M059J (cell line): ENCODE measurements at places on chromosomes 7 and 10. TPM values are rescaled to one million over a fixed set of nuclear protein-coding genes. Genes with fewer than 3 reads are reported as not detected.
A peak's percentile ranks its signal among the peaks of the same experiment; 100 is the strongest.

EBLN1 gene
- total RNA-seq, result 0.17 TPM in 1 of 2 replicates, not detected in the other

GHRHR gene
- total RNA-seq, result not detected in 2 replicates

PTPRN2 gene
- 2.2 and 2.3 TPM in 2 replicates for total RNA-seq

MMD2 gene
- not detected in 2 replicates for total RNA-seq

FMC1 gene
- 12.5 and 16.1 TPM in 2 replicates for total RNA-seq

TBC1D12 gene
- total RNA-seq, result 2.3 and 10.7 TPM in 2 replicates

HSPA14 gene
- 16.8 and 20.2 TPM in 2 replicates for total RNA-seq

GRID1 gene
- not detected in 2 replicates for total RNA-seq

ITGA8 gene
- 0.25 and 0.62 TPM in 2 replicates for total RNA-seq

LRIT1 gene
- total RNA-seq, result not detected in 2 replicates

GRCh38 chr7:92655346-92655884 lies 65.2 kb upstream of the FAM133B start:
- no peak for DNase-seq

GRCh38 chr7:151003572-151003971 lies 12.8 kb downstream of the NOS3 start:
- DNase-seq, result no peak

DNA sequence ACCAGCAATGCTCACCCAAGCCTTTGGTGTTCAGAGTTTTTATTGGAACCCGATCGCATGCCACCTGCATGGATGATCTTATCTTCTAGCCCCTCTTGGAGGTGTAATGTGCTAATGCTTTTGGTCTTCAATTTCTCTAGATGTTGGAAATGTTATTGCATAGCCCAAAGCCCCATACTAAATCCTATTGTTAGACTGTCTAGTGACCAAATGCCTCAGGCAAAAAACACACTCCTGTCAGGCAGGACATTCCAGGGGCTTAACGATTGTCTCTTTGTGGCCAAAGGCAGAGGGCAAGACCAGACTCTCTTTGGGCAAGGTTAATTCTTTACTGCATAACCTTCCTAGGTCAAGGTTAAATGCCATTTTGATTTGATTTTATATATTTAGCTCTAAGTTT lies 187.9 kb downstream of the BMPER start:
- DNase-seq, result peak; percentile 55

- DNase-seq, result no peak
Observed at GRCh38 chr10:61399406-61399805, 53.8 kb downstream of the TMEM26 start.

DNA sequence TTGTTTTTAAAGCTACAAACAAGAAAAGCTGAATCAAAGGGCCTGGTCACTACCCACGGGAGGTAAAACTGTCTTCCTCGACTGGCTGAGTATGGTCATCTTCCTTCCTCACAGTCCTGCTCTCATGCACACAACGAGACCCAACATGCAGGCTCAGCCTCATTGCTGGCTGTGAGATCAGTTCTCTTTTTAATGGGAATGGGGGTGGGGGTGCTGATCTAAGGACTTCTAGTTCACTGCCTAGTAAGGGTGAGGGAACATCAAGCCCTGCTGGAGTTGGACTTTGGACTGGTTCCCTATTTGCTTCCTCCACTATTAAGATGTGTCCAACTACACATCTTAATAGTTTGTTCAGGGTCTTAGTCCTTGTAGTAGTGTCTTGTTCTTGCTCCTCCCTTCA lies 48.2 kb downstream of the ABCB4 start:
- DNase-seq, result no peak

- no peak for DNase-seq
Observed at GRCh38 chr7:140902303-140902953, 22.3 kb downstream of the BRAF start.

DNA sequence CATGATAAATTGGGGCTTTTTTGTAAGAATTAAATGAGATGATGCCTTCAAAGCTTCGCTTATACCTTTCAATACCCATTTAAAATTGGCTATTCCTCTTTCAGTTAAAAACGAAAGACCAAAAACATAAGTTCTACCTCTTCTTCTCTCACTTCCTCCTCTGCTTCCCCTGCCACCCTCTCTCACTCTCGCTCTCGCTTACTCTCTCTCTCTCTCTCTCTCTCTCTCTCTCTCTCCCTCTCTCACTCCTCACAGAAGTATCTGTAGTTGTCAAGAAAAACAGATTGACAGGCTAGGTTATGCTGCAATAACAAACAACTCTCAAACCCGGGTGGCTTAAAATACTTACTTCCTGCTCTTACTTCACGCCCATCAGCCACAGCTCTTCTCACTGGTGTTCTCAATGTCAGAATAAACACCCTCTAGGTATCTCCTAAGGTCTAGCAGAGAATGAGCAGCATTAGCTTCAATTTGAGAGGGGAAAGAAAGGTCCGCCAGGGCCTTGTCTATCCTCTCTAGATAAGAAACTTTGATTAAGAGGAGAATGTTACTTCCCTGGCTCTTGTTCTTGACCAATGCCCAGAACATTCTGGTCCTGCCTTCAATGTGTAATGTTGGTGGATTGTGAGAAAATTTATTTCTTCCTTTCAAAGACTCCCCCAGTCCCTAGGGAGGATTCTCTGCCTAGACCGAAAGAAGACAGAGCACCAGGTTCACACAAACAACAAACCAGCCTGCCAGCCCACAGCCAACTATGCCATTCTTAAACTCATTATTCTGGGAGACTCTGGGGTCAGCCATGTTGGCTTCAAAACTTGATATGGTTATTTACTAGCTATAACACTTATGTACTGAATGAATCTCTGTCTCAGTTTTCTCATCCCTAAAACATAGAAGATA lies 1028.7 kb downstream of the XPNPEP1 start:
- no peak for DNase-seq

DNA sequence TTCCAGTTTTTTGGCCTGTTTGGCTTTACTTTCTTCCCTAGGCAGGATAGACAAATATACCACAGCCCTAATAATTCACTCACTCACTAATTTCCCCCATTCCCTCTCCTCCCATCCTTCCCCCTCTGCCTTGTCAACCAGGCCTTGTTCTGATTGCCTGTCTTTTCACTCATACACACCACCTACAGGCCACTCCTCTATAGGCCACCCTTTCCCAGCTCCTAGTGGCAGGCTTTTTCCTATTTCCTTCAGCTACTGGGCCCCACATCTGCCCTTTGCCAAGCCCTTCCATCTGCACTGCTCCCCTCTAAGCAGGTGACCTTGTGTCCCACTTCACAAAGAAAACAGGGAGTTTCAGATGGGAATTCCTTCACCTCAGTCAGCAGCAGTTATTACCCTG lies 59.8 kb upstream of the MSRB2 start:
- DNase-seq, result no peak

GRCh38 chr10:7255517-7255916 lies 155.3 kb downstream of the SFMBT2 start:
- no peak for DNase-seq

GRCh38 chr7:14836006-14836405 lies 66.5 kb downstream of the DGKB start:
- no peak for DNase-seq

DNA sequence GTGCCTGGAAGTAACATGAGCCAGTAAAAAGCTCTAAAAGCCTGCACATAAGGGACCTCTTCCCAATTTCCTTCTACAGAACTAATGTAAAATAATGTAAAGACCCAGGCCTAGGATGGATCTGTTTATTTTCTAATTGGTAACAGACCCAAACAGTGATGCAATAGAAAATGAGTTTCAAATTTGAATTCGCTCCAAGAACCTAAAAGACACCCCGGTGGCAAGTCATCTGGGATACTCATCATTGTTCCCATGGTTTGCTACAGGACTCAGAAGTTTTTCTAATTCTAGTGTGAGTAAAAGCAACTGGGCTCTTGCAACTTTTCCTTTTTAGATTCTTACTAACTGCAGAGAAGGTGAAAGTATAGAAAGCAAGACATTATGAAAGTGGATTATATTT lies 271.3 kb upstream of the CACNA2D1 start:
- DNase-seq, result no peak

DNA sequence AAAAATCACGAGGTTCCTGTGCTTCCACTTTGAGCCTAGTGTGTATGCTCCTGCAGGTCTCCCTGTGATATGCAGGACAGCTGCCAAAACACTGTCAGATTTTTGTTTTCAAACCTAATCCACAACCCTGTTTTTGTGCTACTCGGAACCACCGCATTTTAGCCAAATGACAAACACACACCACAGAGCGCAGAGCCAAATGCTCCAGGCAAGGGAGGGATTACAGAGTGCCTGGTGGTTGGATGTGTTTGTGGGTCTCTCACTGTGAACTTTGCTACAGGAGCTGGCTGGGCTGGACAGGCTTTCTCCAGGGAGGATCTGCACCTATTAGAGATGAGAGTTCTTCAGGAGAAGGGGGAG lies 5.7 kb upstream of the RBM28 start:
- peak; percentile 30 for DNase-seq

- no peak for DNase-seq
Observed at GRCh38 chr7:51151455-51151854, 165.2 kb downstream of the COBL start.

- DNase-seq, result no peak
Observed at GRCh38 chr10:56116684-56117083, 244.4 kb downstream of the ZWINT start.

GRCh38 chr10:108465871-108466641 lies 1301.5 kb upstream of the SORCS1 start:
- no peak for DNase-seq

DNA sequence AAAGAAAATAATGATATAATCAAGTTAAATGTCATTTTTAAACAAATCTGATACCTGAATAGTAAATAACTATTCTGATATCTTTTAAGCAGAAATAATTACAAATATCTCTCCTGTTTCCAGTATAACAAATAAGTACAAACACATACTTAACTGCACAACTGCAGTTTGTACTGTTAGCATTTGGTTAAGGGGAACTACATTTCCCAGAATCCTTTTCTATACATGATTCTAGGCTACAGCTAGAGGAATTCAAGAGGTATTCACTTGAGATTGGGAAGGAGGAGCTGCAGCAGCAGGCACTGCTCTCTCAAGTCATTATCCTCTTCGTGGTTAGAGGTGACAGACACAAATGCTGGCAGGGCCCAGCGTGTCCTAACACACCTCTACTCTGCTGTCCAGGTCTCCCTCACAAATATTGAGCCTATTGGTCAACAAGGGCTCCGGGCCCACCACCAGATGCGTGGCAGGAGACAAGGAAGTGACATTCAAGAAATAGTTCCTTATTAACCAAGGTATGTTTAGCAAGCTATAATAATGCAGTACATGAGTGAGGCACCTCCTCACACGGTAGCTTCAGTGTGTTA lies 255.1 kb upstream of the MKLN1 start:
- DNase-seq, result peak; percentile 81

- DNase-seq, result no peak
Observed at GRCh38 chr10:113336549-113337130, 216.2 kb upstream of the HABP2 start.

DNA sequence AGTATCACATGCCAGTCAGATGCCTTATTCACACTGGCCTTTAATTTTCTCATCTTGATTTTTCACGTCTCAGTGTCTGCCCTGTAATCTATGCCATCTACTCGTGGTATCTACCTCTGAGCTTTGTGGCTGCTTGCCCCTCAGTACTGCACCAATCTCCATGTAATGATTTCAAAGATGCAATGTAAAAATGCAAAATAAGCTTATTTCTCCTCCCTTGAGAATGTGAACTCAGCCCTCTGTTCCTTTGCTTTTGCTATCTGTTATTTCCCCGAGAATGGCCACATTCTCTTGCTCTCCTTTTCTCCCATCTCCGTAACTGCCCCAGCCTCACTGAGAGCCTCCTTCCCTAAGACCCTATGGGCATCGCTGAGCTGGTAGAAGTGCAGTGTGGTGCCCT lies 317.5 kb downstream of the SFMBT2 start:
- DNase-seq, result no peak
